ENCODE measurements at places on chromosomes 5 and 9.

DNA sequence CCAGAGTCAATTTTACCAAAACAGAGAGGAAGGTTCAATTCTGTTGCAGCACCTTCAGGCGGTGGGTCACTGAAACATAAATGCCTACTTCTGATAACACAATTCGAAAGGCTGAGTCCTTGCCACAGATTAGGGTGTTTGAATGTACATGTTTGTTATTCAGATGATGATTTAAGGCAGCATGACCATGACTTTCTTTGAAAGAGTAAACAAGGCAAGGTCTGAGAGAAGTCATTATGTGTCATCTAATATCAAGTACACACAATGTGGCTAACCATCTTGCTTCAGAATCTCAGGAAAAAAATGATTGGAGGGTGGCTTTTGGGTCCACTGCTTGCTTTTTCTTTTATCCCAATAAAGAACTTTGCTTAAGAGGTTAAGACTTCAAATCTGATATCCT is 457.5 kb downstream of the TAF11L14 start:
- no peak for DNase-seq

DNA sequence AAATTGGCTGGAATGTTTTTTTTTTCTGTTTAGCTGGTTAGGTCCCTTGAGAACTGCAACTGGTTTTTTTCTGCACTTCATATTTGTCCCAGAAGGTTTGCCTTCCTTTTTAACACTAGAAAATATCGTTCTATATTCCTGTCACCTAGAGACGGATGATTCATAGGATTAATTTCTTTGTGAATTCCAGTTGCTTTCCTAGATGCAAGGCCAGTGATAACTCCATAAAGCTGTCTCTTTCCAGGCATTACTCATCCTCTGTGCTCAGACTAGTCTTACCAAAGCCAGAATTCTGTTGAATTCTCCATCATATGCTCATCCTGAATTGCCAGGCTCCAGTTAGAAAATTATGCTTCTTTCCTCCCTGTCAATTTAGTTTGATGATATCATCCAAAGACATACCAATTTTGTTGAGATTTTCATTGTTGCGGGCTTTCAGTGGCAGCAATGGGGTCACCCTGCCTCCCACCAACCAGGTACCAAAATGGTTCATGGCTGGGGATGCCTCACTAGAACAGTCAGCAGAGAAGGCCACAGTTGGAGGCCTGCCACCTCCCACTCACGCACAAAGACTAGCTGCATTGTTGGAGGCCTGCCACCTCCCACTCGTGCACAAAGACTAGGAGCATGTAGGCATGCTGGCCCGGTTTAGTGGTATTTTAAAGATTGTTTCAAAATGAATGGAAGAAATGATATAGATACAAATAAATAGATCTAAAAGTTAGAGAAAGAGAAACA is 8.5 kb downstream of the BAAT start:
- DNase-seq: no peak

DNA sequence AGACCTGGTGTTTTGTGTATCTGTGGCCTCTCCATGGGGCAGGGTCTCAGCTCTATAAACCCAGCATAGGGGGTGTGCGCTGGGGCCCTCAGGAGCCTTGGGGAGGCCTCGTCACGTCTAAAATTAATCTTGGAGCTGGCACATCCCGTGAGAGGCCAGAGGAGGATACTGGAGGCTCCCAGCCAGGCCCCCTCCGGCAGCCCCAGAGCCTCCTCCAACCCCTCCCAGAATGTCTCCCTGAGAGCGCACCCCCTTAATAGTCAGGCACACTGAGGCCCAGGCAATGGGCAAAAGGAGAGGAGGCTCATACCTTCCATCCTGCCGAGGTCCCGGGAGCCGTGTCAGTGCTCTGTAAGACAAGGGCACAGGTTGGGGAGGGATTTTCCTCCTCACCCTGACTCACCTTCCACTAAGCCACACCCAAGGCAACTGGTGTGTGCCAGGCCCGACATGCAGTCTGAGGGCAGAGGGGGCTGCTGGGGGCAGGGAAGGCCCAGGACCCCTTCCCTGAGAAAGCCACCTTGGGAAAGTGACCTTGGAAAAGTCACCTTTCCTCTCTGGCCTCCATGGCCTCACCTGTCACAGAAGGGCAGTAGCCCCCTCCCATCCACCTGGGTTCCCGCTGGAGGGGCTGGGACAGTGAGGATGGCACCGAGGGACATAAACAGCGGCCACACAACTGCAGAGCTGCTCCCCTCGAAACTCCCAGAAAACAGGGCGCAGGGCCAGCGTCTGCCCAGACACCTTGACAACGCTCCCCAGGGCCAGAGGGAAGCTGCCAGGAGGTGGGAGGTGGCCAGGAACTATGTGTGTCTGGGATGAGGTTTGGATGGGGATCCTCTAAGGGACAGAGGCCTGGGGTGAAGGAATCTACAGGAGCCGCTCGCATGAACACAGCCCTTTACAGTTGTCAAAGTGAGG is 2.9 kb downstream of the AK1 start:
- no peak for DNase-seq

DNA sequence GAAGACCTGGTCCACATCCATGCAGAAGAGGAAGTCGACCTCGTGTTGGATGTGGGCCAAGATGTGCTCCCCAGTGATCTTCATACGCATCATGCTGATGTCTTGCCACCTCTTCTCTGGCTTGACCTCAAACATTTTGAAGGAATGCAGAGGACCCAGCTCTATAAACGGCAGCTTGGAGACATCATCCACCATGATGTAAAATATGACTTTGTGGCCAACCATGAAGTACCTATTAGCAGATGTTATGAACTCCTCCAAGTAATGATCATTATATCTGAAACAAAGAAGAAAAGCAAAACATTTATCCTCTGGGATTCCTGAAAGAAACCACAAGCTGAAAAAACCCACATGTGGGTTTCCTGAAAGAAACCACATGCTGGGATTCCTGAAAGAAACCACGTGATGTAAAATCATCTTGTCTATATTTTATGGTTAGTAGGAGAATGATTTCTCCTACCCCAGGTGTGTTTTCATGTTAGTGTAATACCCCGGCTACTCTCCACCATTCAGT is 52.3 kb downstream of the GGTA1 start:
- DNase-seq: no peak

GRCh38 chr5:415928-416635 is 26.9 kb upstream of the EXOC3 start:
- no peak for DNase-seq

DNA sequence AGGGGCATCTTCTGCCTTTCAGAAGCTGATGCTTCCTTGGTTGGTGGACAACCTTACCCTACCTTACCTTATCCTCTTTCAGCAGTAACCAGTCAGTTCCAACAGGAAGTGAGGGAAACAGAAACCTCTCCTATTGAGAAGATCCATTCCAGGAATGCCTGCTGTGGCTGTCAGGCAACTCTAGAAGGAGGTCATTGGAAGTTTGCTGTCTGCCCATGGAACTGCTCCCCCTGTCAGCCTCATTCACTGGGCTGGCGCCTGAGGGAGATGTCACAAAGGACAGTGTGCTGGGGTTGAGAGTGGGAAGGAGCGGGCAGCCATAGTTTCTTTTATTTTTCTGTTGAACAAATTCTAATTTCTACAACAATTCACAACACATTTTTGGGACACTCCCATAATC is 54.7 kb downstream of the IRX1 start:
- DNase-seq: no peak

GRCh38 chr5:6755519-6755918 is 42.3 kb downstream of the TENT4A start:
- DNase-seq: no peak

GRCh38 chr5:10695055-10695649 is 65.9 kb downstream of the DAP start:
- DNase-seq: peak; percentile 15

DNA sequence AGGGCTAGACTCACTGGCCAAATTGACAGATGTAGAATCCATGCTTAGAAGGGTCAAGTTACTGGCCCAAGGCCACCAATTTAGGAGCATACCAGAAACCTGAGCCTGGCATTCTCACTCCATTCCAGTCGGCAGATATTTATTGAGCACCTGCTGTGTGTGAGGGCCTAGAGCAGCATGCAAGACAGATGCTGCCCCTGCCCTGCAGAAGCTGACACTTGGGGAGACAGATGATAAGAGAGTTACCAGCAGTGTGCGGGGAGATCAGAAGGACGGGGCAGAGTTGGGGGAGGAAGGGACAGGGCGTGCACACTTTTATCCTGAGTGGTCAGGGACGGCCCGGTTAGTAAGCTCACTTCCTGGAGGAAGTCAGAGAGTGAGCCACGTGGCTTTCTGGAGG is 111.5 kb upstream of the RAPGEF1 start:
- DNase-seq: no peak

DNA sequence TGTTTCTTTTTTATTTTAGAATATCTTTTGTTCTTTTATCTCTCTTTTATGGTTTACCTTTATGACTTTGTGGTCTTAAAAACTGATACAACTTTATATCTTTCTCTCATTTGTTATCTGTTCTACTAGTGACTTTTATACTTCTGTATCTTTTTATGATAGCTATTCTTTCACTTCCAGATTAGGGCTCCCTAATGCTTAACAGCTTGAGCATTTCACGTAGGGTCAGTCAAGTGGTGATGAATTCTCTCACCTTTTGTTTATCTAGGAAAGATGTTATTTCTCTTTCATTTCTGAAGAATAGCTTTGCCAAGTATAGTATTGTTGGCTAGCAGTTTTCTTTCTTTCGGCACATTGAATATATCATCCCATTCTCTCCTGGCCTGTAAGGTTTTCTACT is 123.6 kb downstream of the NUDT12 start:
- no peak for DNase-seq

DNA sequence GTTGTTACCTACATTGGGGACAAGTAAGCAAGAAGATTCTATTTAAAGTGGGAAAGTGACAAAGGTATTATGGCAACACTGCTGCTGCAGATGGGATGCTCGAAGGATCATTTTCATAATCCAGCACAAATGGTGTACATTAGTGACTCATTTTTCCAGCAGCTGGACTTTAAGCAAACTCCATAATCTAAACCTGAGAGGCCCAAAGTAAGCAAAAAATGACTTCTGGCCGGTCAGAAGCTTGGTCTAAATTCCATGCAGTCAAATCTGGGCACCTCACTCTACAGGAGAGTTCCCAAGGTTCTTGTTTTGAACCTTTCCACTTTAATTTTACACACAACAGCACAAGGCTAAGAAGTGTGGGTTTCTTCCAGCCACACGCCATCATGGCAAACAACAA is 43.6 kb upstream of the TRAF1 start:
- no peak for DNase-seq

- DNase-seq: no peak
Observed at GRCh38 chr5:107736638-107737037, 65.9 kb upstream of the EFNA5 start.

- no peak for DNase-seq
Observed at GRCh38 chr9:118129541-118129940, 425.3 kb downstream of the TLR4 start.

DNA sequence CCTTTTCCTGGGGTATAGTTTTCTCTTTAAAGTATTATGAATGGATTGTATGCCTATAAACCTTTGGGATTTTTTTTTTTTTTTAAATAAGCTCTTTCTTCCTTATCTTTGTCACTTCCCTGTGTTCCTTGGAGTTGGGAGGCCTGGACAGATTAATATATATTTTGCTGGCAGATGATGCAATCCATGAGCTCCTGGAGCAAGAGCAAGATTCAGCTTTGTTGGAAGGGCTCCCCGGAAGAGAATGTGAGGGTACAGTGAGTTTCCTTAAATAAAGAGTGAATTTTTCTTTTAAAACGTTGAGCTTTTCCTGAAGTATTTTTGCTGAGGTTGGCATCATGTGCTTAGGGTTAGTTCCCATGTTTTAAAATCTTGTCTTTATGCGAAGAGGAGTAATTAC is 98.7 kb upstream of the SLC28A3 start:
- no peak for DNase-seq

- DNase-seq: no peak
Observed at GRCh38 chr5:59317023-59317773, 576.3 kb downstream of the PDE4D start.

GRCh38 chr5:139962445-139962844 is 80.7 kb downstream of the NRG2 start:
- no peak for DNase-seq

DNA sequence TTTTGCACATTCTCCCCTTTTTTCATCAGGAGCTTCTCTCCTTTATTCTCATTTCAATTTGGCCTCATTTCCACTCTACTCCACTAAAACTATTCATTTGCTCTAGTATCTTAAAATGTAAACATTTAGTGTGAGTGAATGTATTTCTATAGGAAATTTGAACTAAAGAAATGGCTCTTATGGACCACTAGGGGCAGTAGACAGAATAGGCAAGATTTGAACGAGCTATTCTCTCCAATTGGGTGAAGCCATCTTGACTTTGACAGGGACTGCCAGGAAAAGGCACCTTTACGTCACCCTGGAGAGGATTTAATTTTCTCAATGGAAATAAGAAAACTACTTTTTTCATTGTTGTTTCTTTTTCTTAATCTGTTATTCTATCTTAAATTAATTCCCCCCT is 666.3 kb downstream of the DNAH5 start:
- DNase-seq: no peak

DNA sequence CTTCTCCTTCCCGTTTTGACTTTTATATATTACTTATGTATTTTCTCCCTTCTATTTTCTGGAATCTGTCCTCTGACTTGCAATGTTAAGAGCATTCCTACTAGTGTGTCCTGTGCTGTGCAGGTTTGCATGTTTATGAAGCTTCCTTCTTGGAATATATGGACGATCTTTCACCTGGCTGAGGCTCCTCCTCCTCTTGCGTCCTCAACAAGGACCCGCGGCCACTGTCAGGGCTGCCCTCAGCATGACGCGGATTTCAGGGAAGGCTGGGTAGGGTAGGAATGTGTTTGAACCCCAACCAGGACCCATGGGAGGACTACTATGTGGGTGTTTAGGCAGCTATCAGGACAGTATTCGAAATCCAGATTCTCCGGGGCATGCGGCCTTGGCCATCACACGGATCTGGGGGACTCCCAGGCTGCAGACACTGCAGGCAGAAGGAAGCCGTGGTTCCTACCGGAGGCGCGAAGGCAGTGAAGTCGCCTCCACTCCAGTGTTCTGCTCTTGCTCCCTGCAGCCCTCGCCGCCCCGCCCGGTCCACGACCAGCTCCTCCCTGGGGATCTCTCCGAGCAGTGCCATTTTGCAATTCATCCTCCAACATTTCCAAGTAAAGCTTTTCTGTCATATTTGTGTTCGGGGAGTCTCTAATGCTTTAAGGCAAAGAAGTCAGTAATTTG is 37.0 kb upstream of the OSMR start:
- no peak for DNase-seq

- DNase-seq: no peak
Observed at GRCh38 chr9:19619221-19619620, 169.6 kb downstream of the SLC24A2 start.

GRCh38 chr9:131287359-131287758 is 2.2 kb upstream of the PLPP7 start:
- no peak for DNase-seq

- DNase-seq: no peak
Observed at GRCh38 chr9:80866121-80866520, 823.2 kb downstream of the TLE1 start.
